ENCODE measurements at places on chromosomes 1 and 21.

DNA sequence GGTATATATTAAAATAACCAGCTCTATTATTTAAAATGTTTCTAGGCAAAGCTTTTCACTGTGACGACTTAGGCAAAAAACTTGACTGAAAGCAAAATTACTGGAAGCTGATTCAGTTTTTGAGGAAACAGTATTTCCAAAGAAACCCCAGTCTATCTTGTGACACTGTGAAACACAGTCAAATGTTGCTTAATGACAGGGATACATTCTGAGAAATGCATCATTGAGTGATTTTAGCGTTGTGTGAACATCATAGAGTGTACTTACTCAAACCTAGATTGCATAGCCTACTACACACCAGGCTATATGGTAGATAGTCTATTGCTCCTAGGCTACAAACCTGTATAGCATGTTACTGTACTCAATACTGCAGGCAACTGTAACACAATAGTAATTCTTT, 116.9 kb upstream of the KCNK1 start:
- DNase-seq: no peak

- no peak for DNase-seq
These were observed 32.0 kb downstream of the TTC39A start for GRCh38 chr1:51298322-51298705.

DNA sequence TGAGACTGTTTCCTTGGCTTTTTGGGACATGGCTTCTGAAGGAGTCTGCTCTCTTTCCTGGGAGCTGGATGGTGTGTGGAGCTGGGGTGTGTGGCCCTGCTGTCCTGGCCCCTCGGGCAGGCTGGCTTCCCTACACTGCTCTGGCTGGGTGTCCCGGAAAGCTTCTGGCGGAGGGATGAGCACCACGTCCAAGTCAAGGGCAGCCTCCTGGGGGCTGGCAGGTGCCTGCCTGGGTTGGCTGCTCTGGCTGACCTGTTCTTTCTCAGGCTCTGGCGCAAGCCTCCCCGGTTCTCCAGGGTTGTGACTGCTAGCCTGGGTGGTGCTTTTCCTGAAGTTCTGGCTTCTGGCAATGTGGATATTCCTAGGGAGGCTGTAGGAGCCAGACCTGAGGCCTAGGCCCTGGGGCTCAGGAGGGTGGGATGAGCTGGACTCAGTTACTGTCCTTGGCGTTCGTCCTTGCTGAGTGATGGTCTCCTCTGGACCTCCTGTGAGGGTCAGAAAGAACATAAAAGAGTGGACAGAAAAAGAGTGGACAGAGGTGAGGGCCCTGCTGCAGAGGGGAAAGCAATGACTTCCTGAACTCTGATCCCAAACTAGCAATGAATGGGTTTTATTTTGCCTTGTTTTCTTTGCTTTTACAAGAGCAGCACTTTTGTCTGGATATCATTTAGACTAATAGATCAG, 9.4 kb downstream of the C1orf116 start:
- DNase-seq: no peak

DNA sequence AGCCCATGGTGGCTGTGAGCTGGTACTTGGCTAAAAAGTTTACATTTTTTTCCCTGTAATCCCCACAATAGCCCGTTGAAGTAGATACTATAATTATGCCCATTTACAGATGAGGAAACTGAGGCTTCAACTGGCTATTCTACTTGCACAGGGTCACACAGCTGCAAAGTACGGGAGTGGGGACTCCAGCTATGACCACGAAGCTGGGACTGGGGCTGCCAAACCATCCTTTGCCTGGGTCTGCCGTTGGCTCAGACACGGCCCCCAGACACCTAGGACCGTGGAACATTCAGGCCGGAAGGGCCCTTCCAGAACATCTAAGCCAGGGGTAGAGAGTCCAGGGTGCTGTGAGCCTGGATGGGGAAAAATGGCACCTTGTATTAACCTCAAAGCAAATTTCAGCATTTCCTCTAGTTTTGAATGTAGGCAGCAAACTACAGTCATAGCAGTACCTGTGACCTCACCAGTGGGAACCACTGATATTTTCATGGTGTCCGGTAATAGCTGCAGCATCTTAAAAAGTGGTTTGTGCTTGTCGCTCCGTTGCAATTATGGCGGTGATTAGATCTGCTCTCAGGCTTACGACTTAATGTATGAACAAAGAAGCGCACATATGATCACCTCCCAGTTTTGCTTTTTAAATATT, 4.3 kb downstream of the TP73 start:
- DNase-seq: no peak

GRCh38 chr1:192538407-192539296, 36.9 kb upstream of the RGS1 start:
- no peak for DNase-seq

DNA sequence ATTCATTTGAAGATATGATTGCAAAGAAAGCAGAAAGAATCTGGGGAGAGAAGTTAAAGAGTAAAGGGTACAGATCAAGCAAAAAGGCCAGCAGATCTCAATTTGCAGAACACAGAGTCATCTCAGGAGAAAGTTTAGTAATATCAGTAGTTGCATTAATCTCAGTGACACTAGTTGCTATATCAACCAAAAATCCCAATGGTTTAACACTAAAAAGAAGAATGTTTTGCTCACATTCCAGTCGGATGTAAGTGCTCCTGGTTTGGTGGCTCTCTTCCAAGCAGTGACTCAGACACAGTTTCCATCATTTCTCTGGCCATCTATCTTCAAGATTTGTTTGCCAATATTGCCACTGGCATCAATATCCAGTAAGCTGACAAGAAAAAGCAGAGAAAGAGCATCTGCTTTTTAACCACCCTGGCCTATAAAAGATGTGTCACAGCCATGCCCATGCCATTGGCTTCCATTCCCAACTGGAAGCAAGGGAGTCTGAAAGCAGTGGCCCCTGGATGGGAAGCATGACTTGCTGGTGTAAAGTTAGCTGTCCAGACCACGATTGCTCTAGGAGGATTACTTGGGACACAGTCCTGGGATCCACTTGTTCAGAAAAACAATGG, 45.5 kb upstream of the AIM2 start:
- no peak for DNase-seq

DNA sequence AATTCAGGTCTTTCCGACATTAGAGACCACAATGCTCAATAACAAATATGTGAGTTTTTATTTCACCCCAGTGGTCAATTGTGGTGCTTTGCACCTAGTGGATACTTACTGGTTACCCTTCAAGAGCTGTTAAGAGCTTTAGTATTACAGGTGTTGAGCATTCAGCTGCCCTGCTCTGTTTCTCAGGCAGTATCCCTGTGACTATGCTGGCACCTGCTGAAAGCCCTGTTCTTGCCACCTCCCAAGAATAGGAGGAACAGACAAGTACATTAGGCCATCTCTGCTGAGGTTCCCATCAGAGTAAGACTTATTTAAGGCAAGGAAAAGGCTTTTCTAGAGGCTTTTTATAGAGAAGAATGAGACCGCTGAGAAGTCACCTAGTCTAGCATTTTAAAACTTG, 60.8 kb downstream of the NOS1AP start:
- no peak for DNase-seq

GRCh38 chr1:218476385-218476784, 131.2 kb downstream of the TGFB2 start:
- DNase-seq: no peak

- no peak for DNase-seq
These were observed 50.2 kb downstream of the ST3GAL3 start for GRCh38 chr1:43757343-43758053.

DNA sequence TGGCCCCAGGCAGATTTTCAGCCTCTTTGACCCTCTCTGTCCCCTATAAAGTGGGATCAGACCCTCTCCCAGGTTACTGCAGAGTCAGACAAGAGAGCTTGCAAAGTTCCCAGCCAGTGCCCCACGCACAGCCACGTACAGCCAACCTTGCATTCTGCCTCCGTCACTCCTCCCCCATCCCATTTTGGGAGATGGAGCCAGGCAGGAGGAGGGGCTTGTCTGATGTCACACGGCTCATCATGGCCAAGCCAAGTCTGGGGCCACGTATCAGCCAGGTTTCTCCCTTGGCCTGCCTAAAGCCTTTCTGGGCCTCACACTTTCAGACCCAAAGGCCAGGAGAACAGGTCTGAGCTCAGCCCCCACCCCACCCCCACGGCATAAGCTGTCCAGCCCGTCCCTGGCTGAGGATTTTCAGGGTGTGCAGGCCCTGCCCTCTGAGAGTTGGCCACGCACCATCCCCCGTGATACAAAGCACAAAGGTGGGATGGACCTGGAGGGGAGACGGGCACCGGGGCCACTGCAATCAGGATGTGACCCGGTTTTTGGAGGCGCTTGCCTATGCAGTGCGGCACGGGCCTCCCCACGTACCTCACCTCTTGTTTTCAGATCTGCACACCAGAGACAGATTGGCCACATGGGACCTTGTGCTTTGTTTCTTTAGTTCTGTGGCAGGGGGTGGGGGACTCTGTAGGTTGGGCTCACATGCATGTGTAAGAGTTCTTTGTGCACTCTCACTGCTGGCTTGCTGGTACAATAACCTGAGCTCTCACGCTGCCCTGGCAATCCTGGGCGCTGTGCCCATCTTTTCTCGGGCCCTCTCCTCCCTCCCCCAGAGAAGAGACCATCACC, 47.6 kb downstream of the TRIM11 start:
- DNase-seq: no peak

GRCh38 chr1:98813738-98814309, 152.3 kb downstream of the SNX7 start:
- no peak for DNase-seq

DNA sequence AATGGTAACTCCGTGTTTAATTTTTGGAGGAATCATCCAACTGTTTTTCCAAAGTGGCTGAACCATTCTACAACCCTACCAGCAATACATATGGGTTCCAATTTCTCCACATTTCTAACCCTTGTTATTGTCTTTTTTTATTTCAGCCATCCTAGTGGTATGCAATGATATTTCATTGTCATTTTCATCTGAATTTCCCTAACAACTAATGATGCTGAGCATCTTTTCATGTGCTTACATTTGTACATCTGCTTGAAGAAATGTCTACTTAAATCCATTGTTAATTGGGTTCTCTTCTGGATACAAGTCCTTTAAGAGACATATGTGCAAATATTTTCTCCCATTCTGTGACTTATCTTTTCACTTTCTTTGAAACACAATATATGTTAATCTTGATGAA, 43.3 kb downstream of the EPRS1 start:
- DNase-seq: no peak

- DNase-seq: no peak
These were observed 33.6 kb upstream of the CTSK start for GRCh38 chr1:150841626-150842025.

GRCh38 chr1:40973912-40974311, 5.6 kb upstream of the CTPS1 start:
- DNase-seq: no peak

- no peak for DNase-seq
These were observed 971 bp upstream of the GNG4 start for GRCh38 chr1:235650341-235651169.

- DNase-seq: no peak
These were observed 2.1 kb downstream of the LRRC42 start for GRCh38 chr1:53948291-53948690.

- no peak for DNase-seq
These were observed 22.8 kb upstream of the TIAM1 start for GRCh38 chr21:31366825-31367224.

- DNase-seq: no peak
These were observed 36.4 kb upstream of the BCL9 start for GRCh38 chr1:147504801-147505311.

DNA sequence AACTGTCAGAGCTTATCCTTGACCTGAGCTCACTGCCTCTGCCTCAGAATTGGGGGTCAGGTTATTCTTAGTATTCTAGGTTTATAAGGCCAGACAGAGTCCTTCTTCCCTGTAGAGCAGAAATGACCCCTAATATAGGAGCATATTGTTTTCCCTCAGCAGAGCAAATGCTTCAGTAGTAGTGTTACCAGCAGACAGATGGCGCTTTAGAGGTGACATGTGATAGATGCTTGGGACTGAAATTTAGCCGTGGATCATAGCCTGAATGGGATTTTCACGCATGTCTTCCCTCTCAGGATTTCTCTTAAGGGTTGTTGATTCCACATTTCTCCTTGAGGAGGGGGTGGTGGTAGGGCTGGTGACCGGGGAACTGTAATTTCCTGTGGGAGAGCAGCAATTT, 24.5 kb downstream of the ADARB1 start:
- no peak for DNase-seq

DNA sequence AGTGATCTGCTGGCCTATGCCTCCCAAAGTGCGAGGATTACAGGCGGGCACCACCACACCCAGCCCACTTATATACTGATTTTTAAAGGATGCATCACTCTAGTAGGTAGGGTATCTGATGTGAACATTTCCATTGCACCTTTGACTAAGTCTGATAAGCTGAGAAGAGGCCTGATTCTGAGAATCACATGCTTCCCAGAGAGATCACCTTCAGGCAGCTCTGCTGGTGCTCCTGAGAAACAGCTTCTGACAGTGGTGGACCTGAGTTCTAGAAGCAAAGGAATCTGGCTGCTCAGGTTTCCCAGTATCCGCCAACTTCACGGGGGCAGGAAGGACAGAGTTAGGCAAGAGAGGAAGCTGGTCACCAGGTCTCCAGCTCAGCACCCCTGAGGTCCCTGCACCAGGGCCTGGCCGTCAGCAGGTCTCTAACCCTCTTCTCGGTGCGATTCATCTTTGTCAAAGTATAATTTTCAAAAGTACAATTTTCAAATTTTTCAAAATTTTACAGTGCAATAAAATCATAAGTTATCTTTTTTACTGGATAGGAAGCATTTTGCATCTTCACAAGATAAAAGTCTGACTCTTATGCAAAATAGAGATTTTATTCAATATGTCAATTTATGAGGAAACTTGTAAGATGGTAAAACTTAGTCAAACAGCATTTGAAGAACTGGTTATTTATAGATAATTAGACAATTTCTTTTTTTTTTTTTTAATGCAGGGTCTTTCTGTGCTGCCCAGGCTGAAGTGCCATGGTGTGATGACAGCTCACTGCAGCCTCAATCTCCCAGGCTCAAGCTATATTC, 25.8 kb upstream of the MPZL1 start:
- no peak for DNase-seq

GRCh38 chr1:163263818-163264655, 57.7 kb upstream of the NUF2 start:
- DNase-seq: no peak
